Activated naive CD4-positive, alpha-beta T cell (primary cell): ENCODE measurements at places on chromosomes 7 and 10.
A peak's percentile ranks its signal among the peaks of the same experiment; 100 is the strongest.

GRCh38 chr7:75617634-75618234, 121.0 kb downstream of the HIP1 start:
- peak; percentile 3 for DNase-seq

- no peak for DNase-seq
Measured at GRCh38 chr10:1370298-1370697, 314.1 kb downstream of the WDR37 start.

DNA sequence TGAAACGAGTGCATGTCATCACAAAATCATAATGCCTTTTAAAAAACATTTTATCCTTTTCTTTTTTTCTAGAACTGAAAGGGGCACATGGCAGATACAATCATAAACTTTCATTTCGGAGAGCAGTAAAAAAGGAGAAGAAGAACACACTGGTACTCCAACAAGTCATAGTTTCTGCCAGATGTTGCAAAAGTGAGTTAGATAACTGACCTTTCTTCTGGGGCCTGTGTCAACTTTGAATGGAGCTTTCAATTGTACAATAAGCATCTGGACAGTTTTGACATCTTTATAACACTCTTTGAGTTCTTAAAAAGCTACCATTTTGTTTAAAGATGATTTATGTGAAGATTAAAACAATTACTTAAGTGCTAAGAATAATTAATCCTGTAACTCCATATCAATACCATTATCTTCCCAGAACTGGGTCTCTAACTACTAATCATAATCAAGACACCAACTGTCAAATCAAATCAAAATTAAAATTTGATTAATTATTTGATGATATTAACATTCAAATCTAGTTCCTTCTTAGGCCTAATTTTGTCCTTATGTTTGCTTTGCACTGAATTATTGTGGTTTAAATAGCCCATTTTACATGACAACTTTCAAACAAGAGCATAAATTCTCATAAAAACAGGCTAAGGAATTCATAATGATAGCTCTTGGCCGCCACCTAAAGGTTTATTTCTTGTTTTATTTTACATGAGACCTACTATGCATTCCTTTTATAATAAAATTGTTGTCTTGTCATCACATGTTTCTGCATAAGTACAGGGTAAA, 19.5 kb upstream of the ITGB8 start:
- no peak for DNase-seq

GRCh38 chr10:108673741-108674140, 1249.6 kb downstream of the XPNPEP1 start:
- DNase-seq = no peak

DNA sequence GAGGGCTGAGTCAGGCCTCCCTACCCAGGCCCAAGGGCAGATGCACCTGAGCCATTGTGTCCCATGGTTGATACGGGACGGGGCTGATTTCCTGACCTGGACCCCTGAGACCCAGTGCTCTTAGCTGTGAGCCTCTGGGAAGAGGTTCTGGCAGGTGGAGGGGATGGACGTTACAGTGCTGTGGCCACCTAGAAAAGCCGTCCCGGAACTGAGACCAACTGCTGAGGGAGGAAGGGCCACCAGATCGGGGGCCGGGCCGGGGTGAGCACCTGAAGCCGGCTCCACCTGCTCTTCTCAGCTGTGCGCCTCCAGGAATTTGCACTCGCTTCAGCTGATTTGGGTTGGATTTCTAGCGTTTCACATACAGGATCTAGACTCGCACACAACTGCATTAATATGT, 35.4 kb downstream of the CHST12 start:
- no peak for DNase-seq

DNA sequence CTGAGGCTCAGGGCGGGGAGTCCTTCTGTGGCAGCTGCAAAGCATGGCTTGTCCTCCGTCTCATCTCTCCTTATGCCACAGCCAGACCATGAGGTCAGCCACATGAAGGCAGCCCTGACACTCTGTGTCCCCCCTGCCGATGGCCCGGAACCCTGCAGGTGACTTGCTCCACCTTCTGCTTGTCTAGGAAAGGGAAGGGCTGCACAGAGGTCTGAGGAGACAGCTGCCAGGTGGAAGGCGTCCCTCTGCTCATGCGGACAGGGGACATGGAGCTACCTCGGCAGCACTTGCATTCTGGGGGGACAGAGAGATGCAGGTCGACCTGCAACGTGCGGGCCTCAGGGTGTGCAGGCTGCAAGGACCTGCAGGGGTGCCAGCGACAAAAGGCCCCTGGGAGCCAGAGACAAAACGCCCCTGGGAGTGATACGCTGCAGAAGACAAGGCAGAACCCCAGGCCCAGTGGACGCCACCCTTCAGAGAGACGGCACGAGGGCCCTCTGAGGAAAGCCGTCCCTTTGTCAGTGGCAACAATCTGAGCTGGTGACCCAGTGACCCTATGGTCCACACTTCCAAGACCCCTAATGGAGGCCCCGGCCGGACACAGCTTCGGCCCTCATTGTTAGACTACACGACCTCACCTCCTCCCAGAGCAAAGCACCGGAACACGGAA, 205.2 kb upstream of the PPP2R2D start:
- no peak for DNase-seq

- no peak for DNase-seq
Measured at GRCh38 chr7:30430276-30430675, 48.3 kb downstream of the NOD1 start.

DNA sequence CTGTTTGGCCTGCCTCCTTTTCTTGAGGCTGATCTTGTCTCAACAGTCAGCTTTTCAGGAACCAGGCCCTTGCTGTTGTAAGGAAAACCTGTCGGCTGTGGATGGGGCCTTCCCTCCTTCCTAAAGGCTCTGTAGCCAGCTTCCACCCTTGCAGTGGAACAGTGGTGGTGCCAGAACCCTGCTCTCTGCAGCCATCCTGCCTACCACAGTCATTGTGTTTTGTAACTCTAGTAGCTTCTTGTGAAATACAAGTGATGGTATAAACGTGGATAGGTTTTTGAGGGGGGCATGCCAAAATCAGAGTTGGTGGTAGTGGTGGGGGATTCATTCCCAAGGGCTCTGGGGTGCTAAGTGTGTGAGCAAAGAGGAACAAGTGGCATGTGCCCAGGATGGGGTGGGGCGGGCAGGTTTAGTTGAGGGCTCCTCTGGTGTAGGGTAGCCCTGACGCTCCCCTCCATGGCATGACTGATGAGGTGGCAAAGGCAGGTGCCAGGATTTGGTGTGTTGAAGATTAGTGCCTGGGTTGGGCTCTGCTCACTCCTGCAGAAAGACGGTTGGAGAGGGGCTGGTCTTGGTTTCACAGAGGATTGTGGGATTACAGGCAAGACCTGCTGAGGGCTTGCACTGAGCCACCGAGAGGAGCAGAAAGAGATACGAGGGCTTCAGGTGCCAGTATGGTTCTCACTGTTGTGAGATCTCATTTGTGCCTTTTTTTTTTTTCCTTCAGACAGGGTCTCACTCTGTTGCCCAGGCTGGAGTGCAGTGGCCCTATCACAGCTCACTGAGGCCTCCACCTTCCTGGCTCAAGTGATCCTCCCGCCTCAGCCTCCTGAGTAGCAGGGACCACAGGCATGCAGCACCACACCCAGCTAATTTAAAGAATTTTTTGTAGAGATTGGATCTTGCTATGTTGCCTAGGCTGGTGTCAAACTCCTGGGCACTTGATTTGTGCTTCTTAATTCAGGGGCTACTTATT, 7.4 kb downstream of the TSPAN14 start:
- no peak for DNase-seq

GRCh38 chr7:116284390-116284789, 74.1 kb downstream of the TES start:
- no peak for DNase-seq
